ENCODE measurements at places on chromosomes 7 and 10. TPM values are rescaled to one million over a fixed set of nuclear protein-coding genes. Genes with fewer than 3 reads are reported as not detected.

DNA sequence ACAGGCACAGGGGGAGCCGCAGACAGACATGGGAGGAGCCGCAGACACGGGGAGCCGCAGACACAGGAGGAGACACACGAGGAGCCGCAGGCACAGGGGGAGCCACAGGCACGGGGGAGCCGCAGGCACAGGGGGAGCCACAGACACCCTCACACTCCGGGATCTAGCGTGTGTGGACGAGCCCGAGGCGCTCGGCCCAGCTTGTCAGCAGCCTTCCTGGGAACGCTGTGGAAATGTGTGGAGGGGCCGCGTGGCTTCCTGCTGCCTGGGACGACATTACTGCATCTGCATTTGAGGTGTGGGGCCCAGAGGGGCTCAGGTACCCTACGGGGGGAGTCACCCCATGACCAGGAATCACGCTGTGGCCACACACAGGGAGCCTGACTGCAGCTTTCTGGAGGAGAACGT lies 313.2 kb downstream of the PTPRN2 start:
- no peak overlapping the region for H3K27ac ChIP-seq
- peaks cover 8% of the 10 kb centered on the region for H3K27me3 ChIP-seq
- H3K4me1 ChIP-seq, result no peaks in the 10 kb centered on the region

- peaks cover 4% of the 10 kb centered on the region for H3K27me3 ChIP-seq
- H3K27ac ChIP-seq, result no peak overlapping the region
- H3K36me3 ChIP-seq, result no peaks in the 10 kb centered on the region
- H3K4me1 ChIP-seq, result no peaks in the 10 kb centered on the region
These were observed 32.1 kb downstream of the RBAK start for GRCh38 chr7:5077740-5078139.

GRCh38 chr7:27240015-27240731 lies 2.4 kb upstream of the EVX1 start:
- no peaks in the 10 kb centered on the region for H3K36me3 ChIP-seq
- peaks cover 8% of the 10 kb centered on the region for H3K4me1 ChIP-seq
- peak overlapping the region; percentile 87 for H3K4me3 ChIP-seq
- no peak overlapping the region for H3K27ac ChIP-seq

DNA sequence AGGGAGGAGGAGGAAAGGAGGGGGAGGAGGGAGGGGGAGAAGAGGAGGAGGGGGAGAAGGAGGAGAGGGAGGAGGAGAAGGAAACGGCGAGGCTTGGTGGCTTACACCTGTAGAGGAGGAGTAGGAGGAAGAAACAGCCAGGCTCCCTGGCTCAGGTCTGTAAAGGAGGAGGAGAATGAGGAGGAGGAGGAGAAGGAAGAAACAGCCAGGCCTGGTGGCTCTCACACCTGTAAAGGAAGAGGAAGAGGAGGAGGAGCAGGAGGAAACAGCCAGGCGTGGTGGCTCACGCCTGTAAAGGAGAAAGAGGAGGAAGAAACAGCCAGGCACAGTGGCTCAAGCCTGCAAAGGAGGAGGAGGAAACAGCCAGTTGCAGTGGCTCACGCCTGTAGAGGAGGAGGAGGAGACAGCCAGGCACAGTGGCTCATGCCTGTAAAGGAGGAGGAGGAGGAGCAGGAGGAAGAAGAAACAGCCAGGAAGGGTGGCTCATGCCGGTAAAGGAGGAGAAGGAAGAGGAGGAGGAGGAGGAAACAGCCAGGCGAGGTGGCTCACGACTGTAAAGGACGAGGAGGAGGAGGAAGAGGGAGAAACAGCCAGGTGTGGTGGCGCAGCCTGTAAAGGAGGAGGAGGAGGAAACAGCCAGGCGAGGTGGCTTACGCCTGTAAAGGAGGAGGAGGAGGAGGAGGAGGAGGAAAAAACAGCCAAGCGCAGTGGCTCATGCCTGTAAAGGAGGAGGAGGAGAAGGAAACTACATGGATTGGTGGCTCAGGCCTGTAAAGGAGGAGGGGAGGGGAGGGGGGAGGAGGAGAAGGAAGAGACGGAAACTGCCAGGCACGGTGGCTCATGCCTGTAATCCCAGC lies 14.9 kb upstream of the CRCP start:
- H3K27ac ChIP-seq, result peak overlapping the region; percentile 26
- peaks cover 4% of the 10 kb centered on the region for H3K4me1 ChIP-seq
- H3K4me3 ChIP-seq, result peak overlapping the region; percentile 82
- H3K27me3 ChIP-seq, result peaks cover 1% of the 10 kb centered on the region
- DNase-seq, result peak; percentile 18

DNA sequence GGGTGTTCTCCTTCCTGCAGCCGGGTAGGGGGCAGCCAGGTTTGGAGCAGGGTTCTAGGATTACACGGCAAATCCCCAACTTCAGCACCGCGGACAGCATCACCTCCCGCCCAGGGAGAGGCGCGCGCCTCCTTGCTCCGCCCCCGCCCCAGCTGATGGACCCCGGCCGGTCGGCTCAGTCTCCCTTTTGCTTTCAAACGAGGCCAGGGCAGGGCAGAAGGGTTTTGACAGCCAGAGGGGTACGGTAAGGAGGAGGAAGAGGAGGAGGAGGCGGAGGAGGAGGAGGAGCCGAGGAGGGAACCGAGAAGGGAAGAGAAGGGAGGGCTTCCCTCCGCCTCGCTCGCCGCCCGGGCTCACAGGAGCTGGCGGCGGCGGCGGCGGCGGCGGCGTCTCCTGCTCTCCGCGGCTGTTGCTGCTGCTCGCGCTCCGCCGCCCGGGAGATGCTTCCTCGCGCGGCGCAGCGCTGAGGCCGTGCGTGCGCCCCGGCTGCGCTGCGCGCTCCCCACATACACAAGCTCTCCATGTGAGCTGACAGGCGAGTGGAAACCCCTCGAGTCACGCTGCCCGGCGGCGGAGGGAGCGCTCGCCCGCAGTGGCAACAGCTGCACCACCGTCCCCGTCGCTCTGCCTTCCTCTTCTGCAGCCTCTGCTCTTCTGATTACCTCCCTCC lies 615 bp upstream of the CNTNAP2 start:
- peak; percentile 69 for DNase-seq
- peaks cover 1% of the 10 kb centered on the region for H3K27me3 ChIP-seq
- no peaks in the 10 kb centered on the region for H3K36me3 ChIP-seq
- peak overlapping the region; percentile 94 for H3K4me3 ChIP-seq

DNA sequence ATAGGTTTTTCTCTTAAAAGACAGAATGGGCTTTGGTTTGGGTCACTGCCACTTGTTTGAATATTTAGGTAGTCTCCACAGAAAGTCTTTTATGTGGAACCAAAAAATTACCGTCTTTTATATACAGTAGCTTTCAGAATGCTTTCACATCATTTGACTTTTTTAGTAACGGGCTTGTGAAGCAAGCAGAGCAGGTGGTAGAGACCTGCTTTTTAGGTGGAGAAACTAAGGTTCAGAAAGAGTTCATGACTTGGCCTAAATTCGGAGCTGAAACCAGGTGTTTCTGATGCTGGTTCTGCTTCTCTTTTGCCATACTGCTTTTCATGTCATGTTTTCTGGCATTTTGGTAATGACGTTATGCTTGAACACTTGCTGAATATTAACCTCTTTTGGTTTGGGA lies 36.3 kb downstream of the GARS1 start:
- H3K4me3 ChIP-seq, result no peak overlapping the region
- H3K27me3 ChIP-seq, result no peaks in the 10 kb centered on the region
- DNase-seq, result no peak
- H3K36me3 ChIP-seq, result peaks cover 14% of the 10 kb centered on the region

DNA sequence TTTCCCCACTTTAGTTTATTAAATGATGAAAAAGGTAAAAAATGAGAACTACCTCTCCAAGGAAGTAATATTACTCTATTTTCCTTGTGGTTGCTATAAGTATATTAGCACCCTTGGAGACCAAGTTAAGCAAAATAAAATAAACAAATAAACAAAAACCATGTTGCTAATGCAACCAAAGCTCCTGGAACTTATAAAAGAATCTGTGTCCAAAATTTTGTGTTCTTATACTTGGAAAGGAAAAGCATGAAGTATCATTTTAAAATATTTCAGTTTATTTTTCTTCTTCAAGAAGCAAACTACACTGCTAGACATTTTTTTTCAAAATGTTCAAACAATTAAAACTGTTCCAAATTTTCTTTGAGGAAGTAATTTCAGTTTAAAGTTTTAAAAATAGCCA lies 441.9 kb upstream of the LRRTM3 start:
- H3K4me3 ChIP-seq, result no peak overlapping the region
- no peaks in the 10 kb centered on the region for H3K27me3 ChIP-seq
- no peak for DNase-seq
- H3K36me3 ChIP-seq, result no peaks in the 10 kb centered on the region
- no peaks in the 10 kb centered on the region for H3K4me1 ChIP-seq

- peaks cover 2% of the 10 kb centered on the region for H3K27me3 ChIP-seq
- peaks cover 8% of the 10 kb centered on the region for H3K4me1 ChIP-seq
- H3K27ac ChIP-seq, result no peak overlapping the region
- no peaks in the 10 kb centered on the region for H3K36me3 ChIP-seq
- DNase-seq, result no peak
These were observed 6.6 kb upstream of the SERPINE1 start for GRCh38 chr7:101120315-101120714.

- no peak for DNase-seq
- H3K36me3 ChIP-seq, result no peaks in the 10 kb centered on the region
- peaks cover 4% of the 10 kb centered on the region for H3K4me1 ChIP-seq
- no peak overlapping the region for H3K27ac ChIP-seq
- no peaks in the 10 kb centered on the region for H3K27me3 ChIP-seq
These were observed 542.3 kb upstream of the MBL2 start for GRCh38 chr10:53314876-53315275.

DNA sequence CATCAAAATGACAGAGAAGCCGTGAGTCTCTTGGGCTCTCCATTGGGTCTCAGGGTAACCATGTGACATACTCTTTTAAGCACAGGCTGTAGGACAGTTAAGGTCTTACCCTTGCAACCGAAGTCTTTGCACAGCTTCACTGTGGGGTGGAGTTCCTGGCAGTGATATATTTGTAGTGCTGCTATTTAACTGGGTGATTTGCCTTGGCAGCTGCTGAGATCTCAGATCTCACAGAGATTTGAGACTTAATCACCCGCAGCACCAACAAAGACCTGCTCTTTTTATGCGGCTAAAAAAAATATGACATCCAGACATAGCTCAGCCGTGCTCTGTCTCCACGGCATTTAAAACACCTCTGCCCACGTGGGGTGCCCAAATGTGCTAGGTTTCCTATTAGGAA lies 63.4 kb upstream of the NPTX2 start:
- no peaks in the 10 kb centered on the region for H3K36me3 ChIP-seq
- H3K27ac ChIP-seq, result no peak overlapping the region
- H3K4me1 ChIP-seq, result peaks cover 7% of the 10 kb centered on the region
- no peak overlapping the region for H3K4me3 ChIP-seq
- peaks cover 3% of the 10 kb centered on the region for H3K27me3 ChIP-seq

GRCh38 chr10:48357631-48358030 lies 51.2 kb downstream of the MAPK8 start:
- DNase-seq, result no peak
- H3K4me1 ChIP-seq, result peaks cover 30% of the 10 kb centered on the region

- no peak overlapping the region for H3K4me3 ChIP-seq
- peaks cover 19% of the 10 kb centered on the region for H3K4me1 ChIP-seq
- no peak overlapping the region for H3K27ac ChIP-seq
- no peaks in the 10 kb centered on the region for H3K36me3 ChIP-seq
These were observed 3.3 kb downstream of the MKI67 start for GRCh38 chr10:128122931-128123330.

- peaks cover 6% of the 10 kb centered on the region for H3K27me3 ChIP-seq
- peaks cover 19% of the 10 kb centered on the region for H3K4me1 ChIP-seq
- no peak overlapping the region for H3K4me3 ChIP-seq
These were observed 6.9 kb downstream of the ATP5MF start for GRCh38 chr7:99459087-99459486.

GRCh38 chr10:45581216-45581549 lies 91.4 kb downstream of the ZFAND4 start:
- H3K36me3 ChIP-seq, result peaks cover 3% of the 10 kb centered on the region
- H3K4me3 ChIP-seq, result no peak overlapping the region
- H3K4me1 ChIP-seq, result peaks cover 4% of the 10 kb centered on the region
- no peaks in the 10 kb centered on the region for H3K27me3 ChIP-seq
- DNase-seq, result no peak
- no peak overlapping the region for H3K27ac ChIP-seq

- no peak overlapping the region for H3K4me3 ChIP-seq
- H3K4me1 ChIP-seq, result peaks cover 11% of the 10 kb centered on the region
- H3K27me3 ChIP-seq, result peaks cover under 1% of the 10 kb centered on the region
- peak; percentile 28 for DNase-seq
- H3K36me3 ChIP-seq, result peaks cover 5% of the 10 kb centered on the region
These were observed 24.0 kb upstream of the KMT2C start for GRCh38 chr7:152459724-152460251.

DNA sequence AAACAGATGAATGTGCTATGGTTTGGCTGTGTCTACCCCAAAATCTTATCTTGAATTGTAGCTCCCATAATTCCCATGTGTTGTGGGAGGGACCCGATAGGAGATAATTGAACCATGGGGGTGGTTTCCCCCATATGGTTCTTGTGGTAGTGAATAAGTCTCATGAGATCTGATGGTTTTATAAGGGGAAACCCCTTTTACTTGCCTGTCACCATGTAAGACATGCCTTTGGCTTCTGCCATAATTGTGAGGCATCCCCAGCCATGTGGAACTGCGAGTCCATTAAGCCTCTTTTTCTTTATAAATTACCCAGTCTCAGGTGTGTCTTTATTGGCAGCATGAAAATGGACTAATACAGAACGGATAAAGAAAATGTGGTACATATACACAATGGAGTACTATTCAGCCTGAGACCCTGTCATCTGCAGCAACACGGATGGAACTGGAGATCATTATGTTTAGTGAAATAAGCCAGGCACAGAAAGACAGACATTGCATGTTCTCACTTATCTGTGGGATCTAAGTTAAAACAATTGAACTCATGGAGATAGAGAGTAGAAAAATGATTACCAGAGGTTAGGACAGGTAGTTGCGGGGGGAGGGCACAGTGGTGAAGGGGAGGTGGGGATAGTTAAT lies 587.6 kb upstream of the NRP1 start:
- H3K4me3 ChIP-seq, result no peak overlapping the region
- no peak overlapping the region for H3K27ac ChIP-seq
- H3K4me1 ChIP-seq, result no peaks in the 10 kb centered on the region
- H3K36me3 ChIP-seq, result no peaks in the 10 kb centered on the region
- peaks cover 3% of the 10 kb centered on the region for H3K27me3 ChIP-seq
- DNase-seq, result no peak

- no peaks in the 10 kb centered on the region for H3K27me3 ChIP-seq
- no peaks in the 10 kb centered on the region for H3K36me3 ChIP-seq
- DNase-seq, result no peak
These were observed 178.4 kb downstream of the CPEB3 start for GRCh38 chr10:92112462-92112861.

DNA sequence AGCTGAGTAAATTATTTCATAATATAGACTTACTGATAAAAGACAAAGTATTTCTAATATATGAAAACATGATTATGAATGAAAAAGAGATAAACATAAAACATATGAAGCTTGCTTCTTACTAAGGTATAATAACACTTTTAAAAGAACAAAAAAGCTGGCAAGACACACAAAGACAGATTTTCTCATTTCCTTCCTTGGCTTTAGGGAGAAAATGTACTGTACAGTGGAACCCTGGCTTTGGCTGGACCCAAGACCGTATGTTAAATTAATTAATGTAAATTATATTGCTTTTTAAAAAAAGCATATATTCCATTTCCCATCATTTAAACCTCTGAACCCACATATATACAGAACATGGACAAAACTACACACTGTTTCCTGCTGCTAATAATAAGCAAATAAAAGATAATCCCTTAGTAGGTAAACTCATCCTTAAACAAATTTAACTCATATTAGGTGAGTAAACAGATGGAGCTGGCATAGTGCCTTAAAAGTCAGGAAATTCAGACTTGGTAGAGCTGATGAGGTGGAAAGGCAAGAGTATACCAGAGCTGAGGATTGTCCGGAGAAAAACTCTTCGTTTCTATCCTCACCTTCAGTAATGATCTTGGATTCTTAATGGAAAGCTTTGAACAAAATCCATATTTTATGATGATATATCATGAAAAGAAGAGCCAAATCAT lies 1016.4 kb upstream of the KCND2 start:
- no peaks in the 10 kb centered on the region for H3K4me1 ChIP-seq
- DNase-seq, result no peak
- H3K27ac ChIP-seq, result no peak overlapping the region
- H3K27me3 ChIP-seq, result no peaks in the 10 kb centered on the region

The TRIL gene
- total RNA-seq, result 1.4 TPM

The SLC16A9 gene
- total RNA-seq, result 1.2 TPM

The NUTM2A gene
- 1.3 TPM for total RNA-seq

The PTPN20 gene
- not detected for total RNA-seq

The HECW1 gene
- 68.7 TPM for total RNA-seq

Data from glutamatergic neuron (in vitro differentiated cells).